SW480 (cell line): ENCODE measurements at places on chromosomes 13 and 19.

DNA sequence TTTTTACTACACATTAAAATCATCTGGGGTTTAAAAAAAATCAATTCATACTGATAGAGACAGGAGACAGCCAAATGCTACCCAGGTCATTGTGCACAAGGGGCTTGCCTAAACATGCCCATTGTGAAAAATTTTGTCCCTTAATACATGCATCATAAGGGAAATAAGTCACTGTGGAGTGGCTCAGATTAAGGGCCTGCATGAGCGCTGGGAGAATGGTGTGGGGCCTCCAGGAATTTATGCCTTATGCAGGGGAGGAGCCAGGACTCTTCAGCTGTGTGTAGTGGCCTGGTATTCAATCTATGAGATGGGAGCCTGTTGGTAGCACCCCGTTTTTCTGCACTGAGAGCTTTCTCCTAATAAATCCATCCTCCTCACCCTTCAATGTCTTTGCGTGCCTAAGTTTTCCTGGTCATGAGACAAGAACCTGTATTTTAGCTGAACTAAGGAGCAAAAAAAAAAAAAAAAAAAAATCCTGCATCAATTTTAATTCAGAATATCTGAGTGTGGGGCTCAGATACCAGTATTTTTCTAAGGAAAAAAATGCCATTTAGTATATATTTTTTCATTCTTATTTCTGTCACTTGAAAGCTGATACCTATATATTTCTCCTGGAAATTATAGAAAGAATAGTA is 997.6 kb upstream of the ATXN8OS start:
- no peak for DNase-seq

DNA sequence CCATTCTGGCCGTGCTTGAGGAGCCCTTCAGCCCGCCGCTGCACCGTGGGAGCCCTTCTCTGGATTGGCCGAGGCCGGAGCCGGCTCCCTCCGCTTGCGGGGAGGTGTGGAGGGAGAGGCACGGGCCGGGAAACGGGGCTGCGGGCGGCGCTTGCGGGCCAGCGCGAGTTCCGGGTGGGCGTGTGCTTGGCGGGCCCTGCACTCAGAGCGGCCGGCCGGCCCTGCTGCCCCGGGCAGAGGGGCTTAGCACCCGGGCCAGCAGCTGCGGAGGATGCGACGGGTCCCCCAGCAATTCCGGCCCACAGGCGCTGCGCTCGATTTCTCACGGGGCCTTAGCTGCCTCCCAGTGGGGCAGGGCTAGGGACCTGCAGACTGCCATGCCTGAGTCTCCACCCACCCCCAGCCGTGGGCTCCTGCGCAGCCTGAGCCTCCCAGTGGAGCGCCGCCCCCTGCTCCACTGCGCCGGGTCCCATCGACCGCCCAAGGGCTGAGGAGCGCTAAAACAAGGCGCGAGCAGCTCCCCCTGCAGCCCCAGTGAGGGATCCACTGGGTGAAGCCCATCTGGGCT is 76.5 kb downstream of the PCDH20 start:
- no peak for DNase-seq

DNA sequence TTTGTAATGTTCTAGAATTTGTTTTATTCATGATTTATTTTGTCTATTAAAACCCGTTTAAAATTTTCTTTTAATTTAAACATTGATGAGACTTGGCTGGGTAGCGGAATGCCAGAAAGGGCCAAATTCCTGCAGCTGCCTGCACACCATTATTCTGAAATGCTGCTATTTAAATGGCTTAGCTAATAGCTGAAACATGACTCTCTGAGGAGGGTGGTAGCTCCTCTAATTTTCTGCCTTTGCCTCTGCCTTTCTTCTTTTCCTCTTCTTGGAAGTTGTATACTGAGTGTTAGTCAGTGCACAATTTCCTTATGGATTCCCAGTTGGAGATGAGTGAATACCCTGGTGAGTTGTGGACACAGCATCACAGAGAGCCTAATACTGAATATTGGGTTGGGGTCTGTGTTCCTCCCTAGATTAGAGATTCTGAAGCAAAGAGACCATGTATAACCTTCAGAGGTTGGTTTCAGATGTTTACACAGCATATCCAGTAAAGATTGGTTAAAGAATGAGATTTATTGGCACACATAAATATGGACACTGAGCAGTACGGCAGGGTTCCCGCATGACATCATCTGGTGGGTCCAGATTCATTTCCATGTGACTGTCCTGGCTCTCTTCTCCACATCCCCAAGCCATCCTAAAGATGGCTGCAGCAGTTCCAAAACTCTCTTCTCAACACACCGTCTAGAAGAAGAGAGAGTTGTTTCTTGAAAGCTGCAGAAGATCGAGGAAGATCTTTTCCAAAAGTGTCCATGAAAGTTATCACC is 55.9 kb downstream of the MTUS2 start:
- no peak for DNase-seq

GRCh38 chr19:35792888-35793287 is 17.5 kb downstream of the ARHGAP33 start:
- no peak for DNase-seq

- no peak for DNase-seq
Measured at GRCh38 chr19:1296575-1297271, 11.1 kb downstream of the EFNA2 start.

DNA sequence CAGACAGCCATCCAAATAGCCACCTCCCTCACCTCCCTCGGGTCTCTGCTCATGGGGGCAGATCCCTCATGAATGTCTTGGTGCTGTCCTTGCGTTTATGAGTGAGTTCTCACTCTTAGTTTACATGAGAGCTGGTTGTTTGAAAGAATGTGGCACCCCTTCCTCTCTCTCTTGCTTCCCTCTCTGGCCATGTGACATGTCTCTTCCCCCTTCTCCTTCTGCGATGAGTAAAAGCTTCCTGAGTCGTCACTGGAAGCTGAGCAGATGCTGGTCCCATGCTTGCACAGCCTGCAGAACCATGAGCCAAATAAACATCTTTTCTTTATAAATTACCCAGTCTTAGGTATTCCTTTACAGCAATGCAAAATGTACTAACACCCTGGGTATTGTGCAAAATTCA is 208.7 kb downstream of the LACC1 start:
- no peak for DNase-seq

DNA sequence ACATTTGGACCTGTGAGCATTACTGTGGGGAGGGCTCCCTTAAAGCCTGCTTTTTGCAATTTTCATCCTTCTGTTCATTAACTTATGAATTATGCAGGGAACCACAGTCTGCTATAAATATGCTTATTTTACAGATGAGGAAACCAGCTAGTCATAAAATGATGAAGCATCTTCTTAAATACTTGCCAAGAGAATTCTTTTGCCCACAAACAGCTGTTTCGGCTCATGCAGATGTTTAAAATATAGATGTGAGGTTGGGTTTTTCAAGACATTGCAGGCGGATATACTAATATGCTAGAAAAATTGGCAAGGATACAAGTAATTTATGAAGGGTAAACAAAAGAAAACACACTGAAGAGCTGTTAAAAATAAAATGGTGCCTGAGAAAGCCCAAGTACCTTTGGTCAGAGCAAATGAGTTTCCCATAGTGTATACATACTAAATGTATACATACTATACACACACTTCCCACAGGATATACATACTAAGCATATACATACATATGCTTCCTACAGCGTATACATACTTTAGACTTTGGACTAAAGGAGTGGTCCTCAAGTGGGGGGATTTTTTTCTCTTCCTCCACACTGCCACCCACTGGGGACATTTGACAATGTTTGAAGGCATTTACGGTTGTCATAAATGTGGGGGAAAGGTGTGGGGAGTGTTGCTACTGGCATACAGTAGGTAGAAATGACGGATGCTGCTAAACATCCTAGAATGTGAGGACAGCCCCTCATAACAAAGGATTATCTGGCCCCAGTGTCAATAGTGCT is 164.9 kb upstream of the CSNK1A1L start:
- no peak for DNase-seq

GRCh38 chr13:55682776-55683175 is 1457.9 kb upstream of the PRR20A start:
- no peak for DNase-seq

GRCh38 chr19:39704181-39705044 is at the start of gene LGALS14:
Gene LGALS14, plus strand, starts transcription at chr19:39704481. Its CDS starts 48 bp downstream, at chr19:39704529.
- DNase-seq: peak; percentile 18

DNA sequence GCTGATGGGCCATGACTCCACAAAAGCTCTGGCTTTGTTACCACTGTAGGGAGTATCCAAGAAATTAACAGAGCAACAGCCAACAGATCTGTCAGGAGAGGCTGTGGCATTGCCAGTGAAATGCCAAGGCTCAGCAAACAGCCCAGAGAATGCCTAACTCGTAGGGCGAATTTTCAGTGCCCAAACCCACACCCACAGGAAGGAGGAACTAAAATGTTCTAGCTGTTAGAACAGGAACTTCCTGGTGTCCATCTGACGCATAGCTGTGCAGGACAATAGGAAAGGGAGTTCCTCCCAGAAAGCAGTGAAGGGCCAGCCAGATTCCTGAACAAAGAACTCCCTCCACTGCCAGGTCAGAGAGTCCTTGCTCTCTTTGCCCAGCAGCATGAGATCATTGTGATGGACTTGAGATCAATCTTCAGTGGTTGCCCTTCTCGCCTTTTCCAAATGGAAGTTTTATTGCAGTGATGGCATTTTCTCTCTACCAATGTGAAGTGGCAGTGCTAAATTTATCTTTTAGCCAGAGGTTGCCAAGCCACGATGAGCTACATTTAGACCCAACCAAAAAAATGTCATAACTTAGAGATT is 224.2 kb upstream of the STARD13 start:
- no peak for DNase-seq

DNA sequence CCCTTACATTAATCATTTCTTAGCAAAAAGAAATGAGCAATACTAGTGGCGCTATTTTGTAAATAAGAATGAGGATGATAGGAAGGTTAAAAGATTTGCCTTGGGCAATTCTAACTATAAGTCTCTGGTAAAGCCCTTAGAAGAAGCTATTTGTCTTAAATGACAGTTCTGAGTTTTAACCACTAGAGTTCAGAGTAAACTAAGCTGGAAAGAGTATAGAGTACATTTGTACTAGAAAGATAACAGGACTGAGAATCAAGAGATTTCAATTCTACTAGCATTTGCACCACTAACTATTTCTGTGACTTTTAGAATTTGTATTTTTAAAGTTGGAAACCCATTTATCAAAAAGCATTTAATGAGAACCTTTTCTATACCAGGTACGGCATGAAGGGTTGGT is 750.3 kb downstream of the OLFM4 start:
- DNase-seq: peak; percentile 13

- no peak for DNase-seq
Measured at GRCh38 chr13:42740753-42741152, 40.6 kb upstream of the FAM216B start.

DNA sequence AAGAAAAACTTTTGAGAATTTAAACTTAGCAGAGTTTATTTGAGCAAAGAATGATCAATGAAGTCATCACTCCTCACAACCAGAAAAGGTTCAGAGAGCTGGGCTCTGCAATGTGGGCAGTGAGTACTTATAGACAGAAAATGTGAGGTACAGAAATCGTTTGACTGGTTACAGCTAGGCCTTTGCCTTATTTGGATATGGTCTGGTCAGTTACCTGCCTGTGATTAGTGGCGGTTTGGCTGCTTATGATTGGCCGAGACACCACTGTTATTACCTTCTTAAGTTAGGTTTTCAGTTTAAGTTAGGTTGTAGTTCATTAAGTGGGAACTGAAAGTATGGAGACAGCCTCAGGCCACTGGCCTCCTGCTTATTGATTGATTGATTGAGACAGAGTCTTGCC is 66.3 kb downstream of the DNAJC3 start:
- DNase-seq: no peak

DNA sequence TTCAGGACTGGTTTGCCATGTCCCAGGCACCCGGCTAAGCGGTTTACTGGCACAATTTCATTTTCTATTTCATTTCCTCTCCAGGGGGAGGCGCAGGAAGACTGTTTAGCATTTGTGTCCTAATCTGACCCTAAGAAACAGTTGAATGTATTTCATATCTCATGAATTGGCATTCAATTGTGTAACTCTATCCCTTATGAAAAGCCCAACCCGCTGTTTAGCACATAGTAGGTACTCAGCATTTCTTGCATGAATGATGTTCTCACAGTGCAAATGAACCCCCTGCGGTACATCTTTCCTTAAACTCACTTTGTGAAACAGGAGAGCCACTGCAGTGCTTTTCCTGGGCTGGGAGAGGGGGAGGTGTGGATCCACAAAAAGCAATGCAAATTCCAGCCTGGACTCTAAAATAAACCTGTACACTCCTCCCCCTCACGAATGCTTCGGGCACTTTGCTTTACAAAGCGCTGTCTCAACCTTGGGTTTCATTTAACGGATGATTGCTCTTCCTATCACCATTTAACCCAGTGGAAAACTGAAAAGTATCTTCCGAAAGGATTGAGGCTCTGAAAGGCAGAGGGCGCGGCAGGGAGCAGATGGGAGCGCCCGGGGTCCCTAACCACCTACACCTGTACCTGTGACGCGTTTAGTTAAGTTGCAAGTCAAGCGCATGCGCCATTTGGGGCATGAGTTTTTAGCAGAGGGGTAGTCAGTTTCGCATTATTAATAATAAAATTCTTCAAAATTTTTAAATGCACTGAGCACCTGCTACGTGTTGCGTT is 1.2 kb upstream of the EEF2 start:
- peak; percentile 72 for DNase-seq

GRCh38 chr19:5154129-5154798 is 185.4 kb downstream of the KDM4B start:
- no peak for DNase-seq

DNA sequence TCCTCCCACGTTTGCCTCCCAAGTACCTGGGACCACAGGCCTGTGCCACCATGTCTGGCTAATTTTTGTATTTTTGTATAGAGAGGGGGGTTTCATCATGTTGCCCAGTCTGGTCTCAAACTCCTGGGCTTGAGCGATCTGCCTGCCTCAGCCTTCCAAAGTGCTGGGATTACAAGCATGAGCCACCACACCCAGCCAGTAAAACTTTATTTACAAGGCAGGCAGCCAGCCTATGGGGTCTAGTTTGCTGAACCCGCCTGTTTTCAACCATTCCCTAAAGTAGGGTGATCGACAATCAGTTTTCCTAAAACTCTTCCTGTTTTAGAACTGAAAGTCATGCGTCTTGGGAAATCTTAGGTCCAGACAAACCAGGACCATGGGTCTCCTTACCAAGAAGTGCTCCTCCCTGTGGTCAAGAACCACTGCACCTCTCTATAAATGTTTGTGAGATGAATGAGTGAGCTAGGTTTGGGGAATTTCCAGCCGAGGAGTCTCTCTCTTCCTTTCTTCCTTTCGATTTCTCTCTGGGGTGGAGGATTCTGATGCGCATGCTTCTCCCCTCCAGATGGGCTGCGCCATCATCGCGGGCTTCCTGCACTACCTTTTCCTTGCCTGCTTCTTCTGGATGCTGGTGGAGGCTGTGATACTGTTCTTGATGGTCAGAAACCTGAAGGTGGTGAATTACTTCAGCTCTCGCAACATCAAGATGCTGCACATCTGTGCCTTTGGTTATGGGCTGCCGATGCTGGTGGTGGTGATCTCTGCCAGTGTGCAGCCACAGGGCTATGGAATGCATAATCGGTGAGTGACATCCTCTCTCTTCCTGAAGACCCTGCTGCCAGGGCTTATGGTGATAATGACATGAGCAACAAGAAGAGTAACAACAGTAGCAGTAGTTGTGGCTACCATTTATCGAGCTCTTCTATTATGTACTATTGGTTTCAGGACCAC is 38.7 kb downstream of the ADGRE1 start:
- peak; percentile 24 for DNase-seq

GRCh38 chr13:42985312-42986175 is 6.5 kb downstream of the EPSTI1 start:
- no peak for DNase-seq
